Activated CD4-positive, alpha-beta T cell treated with anti-CD3 and anti-CD28 coated beads, Interleukin-2, amount 50 U/mL, for 4 hours (primary cell): ENCODE measurements at places on chromosomes 2 and 18.

DNA sequence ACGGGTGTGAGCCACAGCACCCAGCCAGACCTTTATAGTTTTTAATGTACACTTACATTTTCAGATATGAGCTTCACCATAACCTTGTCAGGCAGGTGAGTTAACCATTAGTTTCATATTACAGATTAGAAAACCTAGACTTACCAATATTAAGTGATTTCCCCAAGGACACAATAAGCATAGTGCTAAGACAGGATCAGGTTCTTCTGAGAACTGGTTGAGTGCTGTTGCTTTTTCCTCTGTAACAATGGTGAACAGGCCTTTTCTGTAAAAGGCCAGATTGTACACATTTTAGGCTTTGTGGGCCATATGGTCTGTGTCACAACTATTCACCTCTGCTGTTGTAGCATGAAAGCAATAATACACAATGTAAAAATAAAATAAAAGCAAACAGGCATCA lies 332.0 kb downstream of the PIK3C3 start:
- DNase-seq: no peak

DNA sequence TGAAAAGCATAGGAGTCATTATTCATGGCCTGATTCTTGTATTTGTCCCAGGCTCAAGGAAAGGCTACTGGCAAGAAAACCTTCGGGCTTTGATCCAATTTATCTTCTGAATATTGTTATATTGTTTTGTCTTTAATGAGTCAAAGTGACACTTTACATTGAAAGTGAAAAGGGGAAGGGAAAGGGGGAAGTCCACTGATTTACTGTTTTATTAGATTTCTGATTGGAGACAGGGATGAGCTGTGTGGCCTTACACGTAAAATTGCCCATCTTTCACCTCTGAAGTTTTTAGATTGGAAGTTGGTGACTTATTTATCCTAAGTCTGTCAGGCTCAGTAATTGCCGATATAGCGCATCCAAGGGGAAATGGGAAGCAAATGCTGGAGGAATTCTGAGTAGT lies 843.8 kb upstream of the LRRTM1 start:
- DNase-seq: no peak

DNA sequence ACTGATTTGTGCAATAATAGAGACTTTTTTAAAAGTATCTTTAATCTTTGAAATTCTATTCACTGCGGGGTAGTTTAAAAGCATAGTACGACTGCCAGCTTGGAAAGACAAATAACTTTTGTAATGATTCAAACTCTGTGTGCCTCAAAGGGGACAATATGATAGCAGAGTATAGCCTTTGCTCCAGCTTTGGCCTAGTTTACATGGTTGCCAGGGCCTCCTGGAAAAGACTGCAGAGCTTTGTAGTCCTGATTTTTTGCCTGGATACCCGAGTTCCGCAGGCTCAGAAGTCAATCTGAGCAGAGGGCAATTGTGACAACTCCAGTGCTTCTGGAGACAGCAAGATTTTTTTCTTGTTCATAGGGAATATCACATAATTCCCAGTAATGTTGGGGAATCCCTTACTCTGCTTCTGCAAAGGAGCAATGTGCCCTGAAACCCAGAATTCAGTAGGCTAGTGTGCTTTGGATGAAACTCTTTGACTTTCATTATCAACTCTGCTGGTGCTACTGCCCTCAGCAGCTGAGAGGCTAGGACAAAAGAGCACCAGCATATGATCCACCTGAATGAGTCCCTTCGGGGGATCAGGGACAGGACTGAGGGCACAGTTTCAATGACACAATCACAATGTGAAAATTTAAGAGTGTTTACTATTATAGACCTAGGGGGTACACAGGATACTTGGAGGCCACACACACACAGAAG lies 768.1 kb downstream of the TMEM182 start:
- DNase-seq: no peak

GRCh38 chr2:7480431-7480830 lies 563.2 kb downstream of the RNF144A start:
- no peak for DNase-seq

DNA sequence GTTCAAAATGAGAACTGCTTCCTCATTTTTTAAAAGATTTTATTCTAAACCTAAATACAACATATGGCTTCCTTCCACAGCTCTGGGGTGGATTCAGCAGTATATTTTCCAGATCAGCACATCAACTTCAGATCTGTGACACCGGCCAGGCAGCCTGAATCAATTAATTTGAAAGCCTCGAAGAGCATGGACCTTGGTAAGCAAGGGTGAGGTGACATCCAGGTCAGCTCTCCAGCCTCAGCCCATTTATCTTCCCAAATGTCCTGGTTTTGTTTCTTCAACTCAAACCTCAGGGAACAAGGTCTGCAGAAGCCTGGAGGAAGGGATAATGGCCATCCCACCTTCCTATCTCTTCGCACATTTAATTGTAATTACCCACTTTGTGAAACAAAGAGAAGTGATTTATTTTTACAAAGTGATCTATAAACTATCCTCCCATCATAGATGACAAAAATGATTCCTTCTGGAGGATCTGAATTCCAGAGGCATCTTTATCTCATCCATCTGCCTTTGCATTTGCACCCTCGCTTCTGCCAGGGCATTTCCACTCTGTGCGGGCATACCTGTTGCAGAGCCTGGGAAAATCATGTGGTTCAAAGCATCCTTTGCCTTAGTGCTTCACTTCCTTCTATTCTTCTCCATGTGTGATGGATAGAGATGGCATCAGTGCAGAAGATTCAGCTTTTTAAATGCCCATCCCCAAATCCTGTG lies 489.0 kb upstream of the NRP2 start:
- no peak for DNase-seq

DNA sequence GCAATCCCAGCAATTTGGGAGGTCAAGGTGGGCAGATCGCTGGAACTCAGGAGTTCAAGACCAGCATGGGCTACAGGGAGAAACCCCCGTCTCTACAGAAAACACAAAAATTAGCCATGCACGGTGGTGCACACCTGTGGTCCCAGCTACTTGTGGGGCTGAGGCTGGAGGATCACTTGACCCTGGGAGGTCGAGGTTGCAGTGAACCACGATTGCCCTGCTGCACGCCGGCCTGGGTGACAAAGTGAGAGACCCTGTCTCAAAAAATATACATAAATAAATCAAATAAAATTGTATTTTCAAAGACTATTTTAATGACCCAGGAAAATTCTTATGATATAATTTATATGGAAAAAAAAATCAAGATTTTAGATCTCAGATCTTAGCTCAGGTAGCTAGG lies 191.5 kb downstream of the ZFP36L2 start:
- no peak for DNase-seq

DNA sequence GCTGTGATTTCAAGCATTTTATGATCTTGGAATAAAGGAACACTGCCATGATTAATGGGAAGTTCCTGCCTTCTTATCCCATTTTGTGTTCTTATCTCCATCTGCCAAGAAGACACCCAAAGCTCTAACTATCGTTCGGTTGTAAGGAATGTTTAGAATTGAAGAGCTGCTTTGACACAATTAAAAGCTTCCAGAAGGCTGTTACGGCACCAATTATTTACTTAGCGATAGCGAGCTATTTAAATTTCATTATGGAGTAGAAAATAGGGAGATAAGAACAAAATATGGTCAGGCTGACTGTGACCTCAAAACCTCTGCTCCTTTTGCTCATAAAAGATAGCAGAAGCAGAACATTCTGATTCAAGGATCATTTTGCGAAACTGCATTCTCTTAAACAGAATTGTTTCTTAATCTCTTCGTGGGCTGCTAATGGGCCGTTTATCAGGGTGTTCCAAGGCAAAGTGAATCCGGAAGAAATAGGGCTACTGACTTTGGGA lies 101.6 kb downstream of the SLC4A3 start:
- no peak for DNase-seq

- no peak for DNase-seq
Measured at GRCh38 chr2:11417946-11418585, 47.9 kb downstream of the E2F6 start.

- DNase-seq: no peak
Measured at GRCh38 chr2:150107816-150108215, 379.7 kb downstream of the RND3 start.

DNA sequence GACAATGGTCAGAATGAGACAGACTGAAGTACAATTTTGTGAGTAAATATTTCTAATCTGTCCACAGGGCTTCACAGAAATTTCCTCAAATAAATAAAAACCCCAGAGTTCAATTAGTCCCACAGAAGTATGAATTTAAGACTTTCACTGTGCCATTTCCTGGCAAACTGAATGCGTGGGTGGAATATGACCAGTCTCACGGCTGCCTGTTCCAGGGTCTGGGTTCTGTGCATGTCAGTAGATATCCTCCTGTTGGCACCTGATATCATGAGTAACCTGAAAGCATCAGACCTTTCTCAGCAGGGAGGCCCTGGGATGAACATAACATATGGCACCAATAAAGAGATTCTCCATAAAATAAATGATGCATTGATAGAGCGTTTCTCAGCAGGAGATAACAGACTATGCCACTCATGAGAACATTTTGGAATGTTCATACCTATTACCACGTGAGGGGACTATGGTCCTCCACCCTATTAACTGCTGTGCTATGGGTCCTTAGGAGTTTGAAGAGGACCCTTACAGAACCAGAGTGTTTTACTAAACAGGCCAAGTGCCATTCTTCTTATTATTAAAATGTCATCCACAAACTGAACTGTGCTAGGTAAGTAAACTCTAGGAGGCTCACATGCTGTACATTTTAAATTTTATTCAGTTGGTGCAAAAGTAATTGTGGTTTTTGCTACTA lies 10.6 kb upstream of the MALL start:
- no peak for DNase-seq

DNA sequence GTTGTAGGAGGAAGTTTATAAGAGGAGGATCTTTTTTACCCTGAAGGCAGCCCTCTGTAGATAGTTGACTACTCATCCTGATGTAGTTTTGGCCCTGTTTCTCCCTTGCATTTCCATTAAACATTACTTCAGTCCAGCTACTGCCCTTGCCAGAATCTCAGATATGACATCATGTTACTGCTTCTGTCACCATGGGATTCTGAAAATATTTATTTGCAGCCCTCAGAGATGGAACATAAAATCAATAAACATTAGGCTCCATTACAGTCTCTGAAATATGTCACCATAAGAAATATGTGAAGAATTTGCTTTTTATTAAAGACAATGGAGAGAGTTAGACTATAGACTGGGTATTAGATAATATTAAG lies 68.7 kb upstream of the STK39 start:
- no peak for DNase-seq

DNA sequence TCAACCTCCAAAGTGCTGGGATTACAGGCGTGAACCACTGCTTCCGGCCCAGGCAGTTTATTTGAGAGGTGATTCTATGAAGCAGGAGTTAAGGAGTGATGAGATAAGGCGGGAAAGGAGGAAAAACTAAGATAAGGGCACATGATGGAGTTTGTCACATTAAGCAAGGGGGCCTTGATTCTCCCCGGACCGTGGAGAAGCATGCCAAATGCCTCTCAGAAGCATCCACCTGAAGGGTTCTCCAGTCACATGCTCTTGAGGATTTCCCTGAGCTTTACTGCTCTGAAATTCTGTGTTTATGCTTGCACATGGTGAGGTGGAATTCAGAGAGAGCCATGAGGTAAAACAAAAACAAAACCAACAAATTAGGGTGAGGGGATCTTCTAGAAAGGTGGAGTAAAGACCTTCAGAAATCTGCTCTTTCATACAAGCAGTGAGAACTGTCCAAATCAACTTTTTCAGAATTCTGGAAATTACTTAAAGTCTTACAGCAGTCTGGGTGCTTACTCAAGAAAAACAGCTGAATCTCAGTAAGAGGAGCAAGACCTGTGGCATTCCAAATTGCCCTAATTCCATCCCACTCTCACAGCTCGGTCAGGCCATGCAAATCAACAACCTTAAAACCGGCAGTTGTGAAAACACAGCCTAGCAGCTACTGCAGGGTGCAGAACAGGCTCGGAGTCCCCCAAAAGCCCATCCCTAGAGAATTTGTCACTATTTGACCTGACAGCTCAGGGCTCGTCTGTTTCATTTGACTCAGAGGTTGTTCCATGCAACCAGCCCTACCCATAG lies 69.1 kb upstream of the CTLA4 start:
- DNase-seq: no peak

DNA sequence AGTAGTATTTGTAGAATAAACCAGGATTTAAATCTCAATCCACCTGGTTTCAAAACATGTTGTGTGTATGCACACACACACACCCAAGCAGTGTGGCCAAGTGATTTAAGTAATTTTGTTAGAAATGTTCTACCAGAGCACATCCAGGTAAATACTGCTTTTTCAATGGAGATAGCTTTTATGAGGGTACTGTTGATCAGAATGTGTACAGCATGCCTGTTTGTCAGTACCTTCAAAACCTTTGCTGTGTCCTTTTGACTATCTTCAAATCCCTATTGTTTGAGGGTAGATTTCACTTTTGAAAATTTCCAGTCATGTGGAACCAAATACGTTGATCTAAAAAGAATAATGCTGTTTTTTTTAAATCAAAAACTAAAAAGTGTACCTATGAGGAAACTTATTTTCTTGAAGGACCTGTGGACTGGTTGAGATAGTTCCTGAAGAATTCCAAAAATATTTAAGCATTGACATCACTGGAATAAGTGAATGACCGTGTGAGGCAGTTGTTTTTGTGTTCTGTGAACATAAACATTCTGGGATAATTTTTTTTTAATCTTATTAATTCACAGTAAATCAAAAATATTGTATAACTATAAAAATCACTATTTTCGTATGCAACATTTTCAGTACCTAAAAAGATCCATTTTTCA lies 70.9 kb downstream of the PTRHD1 start:
- no peak for DNase-seq
